ENCODE measurements at places on chromosomes 13 and 19.
A peak's percentile ranks its signal among the peaks of the same experiment; 100 is the strongest.

DNA sequence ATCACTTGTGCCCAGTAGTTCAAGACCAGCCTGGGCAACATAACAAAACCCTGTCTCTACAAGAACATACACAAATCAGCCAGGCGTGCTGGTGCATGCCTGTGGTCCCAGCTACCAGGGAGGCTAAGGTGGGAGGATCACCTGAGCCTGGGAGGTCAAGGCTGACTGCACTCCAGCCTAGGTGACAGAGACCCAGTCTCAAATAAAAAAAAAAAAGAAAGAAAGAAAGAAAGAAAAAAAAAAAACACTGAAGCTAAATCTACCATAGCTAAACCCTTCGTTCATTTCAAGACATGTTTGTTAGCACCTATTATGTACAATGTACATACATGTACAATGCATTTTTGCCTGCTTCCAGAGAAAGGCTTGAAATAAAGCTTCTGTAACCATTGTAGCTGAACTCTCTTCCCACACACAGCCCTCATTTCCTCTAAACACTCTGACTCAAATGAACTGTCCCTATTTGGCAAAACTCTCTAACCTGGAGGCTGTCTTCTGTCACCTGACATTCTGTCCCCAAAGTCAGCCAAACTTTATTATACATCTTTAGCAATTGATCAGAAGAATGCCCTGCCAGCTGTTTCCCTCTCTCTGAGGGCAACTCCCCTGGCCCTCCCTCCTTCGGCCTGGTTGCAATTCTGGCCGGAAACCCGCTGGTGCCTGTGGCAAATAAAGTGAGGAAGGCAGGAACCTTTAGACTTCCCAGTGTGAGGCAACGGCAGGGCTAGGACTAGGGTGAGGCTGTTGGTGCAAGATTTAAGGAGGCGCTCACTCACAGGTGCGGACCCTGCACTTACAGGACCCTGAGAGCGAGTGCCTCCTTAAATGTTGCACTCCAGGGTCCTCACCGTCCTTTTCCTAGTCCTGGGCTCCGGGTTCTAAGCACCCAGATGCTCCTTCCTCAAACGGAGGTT is 1.8 kb downstream of the ETHE1 start:
- DNase-seq: no peak

- no peak for DNase-seq
Observed at GRCh38 chr13:103130681-103131210, 64.5 kb upstream of the SLC10A2 start.

GRCh38 chr19:47863514-47863936 is 4.5 kb downstream of the TPRX2 start:
- peak; percentile 66 for DNase-seq

DNA sequence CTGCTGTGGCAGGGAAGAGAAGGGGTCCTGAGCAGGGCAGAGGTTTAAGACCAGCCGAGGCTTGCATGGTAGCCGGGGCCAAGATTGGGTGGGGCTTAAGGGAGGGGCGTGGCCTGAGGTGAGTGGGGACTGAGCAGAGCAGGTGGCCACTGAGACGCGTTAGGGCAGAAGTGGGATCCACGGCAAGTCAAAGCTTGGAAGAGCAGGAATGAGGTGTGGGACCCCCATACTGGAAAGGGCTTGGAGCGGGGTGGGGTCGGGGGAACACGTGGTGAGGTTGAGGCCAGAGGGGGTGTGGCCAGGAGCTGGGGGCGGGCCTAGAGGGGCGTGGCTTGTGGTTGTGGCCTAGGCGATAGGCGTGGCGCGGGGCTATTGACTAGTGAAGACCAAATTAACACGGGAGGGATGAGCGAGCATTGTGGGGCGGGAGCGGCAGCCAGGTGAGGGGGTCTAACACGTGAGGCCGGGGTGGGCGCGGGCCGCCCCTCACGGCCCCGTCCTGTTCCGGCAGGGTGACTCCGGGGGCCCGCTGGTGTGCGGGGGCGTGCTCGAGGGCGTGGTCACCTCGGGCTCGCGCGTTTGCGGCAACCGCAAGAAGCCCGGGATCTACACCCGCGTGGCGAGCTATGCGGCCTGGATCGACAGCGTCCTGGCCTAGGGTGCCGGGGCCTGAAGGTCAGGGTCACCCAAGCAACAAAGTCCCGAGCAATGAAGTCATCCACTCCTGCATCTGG is 3.3 kb downstream of the CFD start:
- DNase-seq: peak; percentile 67

GRCh38 chr19:43407416-43408005 is 7.2 kb upstream of the TEX101 start:
- DNase-seq: no peak

DNA sequence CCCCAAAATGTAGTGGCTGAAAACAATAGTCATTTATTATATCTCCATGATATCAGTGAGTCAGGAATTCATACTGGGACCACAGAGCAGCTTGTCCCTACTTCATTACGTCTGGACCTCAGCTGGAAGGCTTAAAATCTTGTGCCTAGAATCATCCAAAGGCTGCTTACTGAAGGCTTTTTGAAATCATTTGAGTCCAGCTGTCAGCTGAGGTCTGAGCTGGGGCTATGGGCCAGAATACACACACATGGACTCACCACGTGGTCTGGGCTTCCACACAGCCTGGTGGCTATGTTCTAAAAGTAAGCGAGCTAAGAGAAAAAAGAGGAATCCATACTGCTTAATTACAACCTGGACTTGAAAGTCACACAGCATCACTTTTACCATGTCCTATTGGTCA is 209.2 kb downstream of the KCTD12 start:
- no peak for DNase-seq

GRCh38 chr13:114148521-114148855 is 16.1 kb upstream of the RASA3 start:
- DNase-seq: peak; percentile 80

GRCh38 chr13:25836574-25837336 is 215.1 kb downstream of the SHISA2 start:
- DNase-seq: no peak

DNA sequence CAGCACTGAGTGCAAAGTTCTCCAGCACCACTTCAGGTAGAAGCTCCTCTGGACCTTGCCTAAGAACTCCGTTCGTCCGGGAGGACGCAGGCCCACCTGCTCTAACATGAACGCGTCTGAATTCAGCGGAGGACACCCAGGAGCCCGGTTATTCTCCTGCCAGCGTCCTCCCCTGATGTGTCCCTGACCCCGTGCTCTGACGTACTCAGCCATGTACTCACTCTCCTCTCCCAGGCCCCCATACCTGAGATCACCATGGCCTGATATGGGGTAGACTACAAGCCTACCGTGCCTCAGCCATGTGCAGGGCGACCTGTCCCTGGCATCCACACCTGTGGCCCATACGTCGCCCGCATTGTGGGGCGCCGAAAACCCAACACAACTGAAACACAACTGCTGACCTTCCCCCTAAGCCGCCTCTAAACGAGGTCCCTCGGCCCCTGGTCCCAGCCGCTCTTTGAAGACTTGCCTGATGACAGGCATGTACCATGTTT is 744 bp upstream of the ZNF584 start:
- DNase-seq: no peak

GRCh38 chr19:55314396-55314795 is 10.7 kb downstream of the TMEM150B start:
- DNase-seq: no peak

DNA sequence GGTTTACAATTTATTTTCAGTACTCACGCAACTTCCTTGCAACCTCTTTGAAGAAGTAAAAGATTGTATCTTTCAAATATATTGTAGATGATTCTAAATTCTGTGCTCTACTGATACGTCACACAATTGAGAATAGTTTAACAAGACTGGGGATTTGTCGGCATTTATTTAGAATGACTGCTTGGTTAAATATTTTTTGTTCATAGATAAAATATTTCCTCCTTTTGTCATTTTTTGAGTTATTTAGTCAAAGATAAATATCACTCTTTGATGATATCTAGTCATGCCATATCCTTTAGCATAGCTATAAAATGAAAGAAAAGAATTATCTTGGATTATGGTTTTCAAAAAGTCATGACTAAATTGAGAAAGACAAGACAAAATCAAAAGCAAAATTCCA is 2747.8 kb downstream of the PCDH9 start:
- no peak for DNase-seq

Measured in activated T-helper 1 cell treated with Interleukin-2 at 50 U/mL for 16 hours (primary cell).